ENCODE measurements at places on chromosomes 7 and 10.

DNA sequence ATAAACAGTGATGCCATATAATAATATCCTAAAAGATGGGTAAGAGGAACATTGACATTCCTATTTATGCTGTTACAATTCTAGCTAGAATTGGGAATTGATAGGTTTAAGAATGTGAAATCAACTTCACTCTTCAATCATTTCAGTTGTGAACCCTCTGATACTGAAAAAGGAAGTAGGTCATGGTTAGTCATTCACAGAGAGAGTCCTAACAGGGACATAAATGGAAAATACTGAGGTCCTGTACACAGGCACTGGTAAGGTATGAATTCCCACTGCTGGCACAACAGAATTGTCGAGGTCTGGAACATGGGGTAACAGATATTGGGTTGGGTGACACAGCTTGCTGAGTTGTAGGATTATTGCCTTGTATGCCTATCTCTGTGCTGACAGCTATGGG is 289.4 kb upstream of the LRRN3 start:
- DNase-seq, result no peak

- no peak for DNase-seq
Measured at GRCh38 chr7:49297958-49298357, 373.6 kb downstream of the CDC14C start.

DNA sequence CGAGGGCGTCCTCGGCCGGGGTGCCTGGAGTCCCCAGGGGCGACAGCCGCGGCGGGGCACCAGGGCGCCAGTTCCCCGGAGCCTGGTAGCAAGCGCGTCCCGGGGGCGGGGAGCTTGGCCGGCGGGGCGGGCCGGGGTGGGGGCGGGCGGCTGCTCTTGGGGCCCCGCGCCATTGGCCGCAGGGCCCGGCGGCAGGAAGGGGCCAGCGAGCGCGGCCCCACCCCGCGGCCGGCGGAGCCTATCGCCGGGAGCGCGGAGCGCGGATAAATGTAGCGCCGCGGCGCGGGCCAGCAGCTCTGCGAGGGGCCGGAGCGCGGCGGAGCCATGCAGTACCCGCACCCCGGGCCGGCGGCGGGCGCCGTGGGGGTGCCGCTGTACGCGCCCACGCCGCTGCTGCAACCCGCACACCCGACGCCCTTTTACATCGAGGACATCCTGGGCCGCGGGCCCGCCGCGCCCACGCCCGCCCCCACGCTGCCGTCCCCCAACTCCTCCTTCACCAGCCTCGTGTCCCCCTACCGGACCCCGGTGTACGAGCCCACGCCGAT is at the start of gene HHEX:
HHEX (plus strand) TSS at position 293 of the 548 bp plus-strand sequence; CDS start at position 325, 32 bp downstream.
- peak; percentile 33 for DNase-seq

- DNase-seq, result no peak
Measured at GRCh38 chr7:138861051-138861450, 63.1 kb upstream of the ATP6V0A4 start.

Measured in stimulated activated CD8-positive, alpha-beta memory T cell treated with anti-CD3 and anti-CD28 coated beads, Interleukin-12 subunit alpha, Interleukin-12 subunit beta, amount 100 ng/mL, for 4 hours (primary cell).